ENCODE measurements at places on chromosomes 7 and 10.

- DNase-seq: no peak
These were observed 650.2 kb downstream of the INHBA start for GRCh38 chr7:41052736-41053135.

- DNase-seq: no peak
These were observed 942.9 kb downstream of the NRG3 start for GRCh38 chr10:82817676-82818422.

GRCh38 chr10:92891885-92892690, 43.8 kb downstream of the EXOC6 start:
- DNase-seq: no peak

DNA sequence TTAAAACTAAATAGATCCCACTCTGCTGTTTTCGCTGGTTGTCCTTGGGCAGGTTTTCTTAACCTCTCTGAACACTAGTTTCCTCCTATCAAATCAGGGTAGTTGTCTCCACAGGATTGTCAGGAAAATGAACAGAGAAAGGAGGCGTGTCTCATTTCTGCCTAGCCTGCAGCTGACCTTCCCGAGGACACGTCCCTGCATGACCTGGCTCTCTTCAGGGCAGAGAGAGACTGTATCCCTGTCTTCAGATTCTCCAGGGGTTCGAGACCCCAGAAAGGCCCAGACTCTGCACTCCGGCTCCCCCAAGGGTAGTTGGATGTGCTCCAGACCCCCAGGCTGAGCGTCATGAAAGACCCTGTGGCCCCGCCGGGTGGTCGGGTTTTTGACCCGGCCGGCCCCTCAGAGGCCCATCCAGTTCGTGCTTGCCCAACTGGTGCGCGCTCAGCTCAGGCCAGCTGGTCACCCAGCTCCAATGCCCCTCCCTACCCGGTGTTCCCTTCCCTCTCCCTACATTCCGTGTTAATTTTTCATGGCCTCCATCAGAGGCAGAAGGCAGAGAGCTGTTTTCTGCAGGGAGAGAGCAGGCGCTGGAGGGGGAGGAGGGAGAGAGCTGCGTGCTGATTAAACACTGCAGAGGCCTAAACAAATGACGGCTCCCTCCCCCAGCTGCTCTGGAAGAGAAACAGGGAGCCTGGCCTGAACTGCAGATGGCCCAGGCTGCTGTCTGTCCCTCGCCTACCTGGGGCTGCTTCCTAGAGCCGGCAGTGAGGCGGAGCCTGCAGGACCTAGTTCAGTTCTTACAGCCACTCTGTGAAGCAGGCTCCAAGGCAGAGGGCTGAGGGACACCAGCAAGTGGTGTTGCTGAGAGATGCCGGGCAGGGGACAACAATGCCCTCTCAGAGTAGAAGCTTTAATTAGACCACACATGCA, 86.2 kb upstream of the PPIF start:
- DNase-seq: no peak

DNA sequence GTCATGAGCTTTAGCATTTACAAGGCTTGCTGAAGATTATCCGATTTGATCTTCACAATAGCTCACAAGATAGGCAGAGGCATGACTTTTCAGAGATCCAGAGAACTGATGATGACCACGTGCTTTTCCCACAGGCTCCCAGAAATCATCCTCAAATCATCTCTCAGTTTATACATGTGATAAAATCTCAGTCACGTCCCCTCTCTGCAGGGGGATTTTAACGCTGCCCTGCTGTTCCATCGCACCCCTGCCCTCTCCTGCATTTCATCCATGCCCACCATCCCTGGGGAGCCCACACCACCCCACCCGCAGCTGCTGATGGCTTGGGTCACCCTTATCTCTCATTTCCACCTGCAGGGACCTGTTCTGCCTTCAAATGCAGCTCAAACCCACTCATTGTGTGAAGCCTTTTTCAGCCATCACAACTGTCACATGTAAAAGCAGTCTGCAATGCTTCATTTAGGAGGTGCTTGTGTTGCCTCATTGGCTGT, 141.8 kb downstream of the DIP2C start:
- DNase-seq: no peak

DNA sequence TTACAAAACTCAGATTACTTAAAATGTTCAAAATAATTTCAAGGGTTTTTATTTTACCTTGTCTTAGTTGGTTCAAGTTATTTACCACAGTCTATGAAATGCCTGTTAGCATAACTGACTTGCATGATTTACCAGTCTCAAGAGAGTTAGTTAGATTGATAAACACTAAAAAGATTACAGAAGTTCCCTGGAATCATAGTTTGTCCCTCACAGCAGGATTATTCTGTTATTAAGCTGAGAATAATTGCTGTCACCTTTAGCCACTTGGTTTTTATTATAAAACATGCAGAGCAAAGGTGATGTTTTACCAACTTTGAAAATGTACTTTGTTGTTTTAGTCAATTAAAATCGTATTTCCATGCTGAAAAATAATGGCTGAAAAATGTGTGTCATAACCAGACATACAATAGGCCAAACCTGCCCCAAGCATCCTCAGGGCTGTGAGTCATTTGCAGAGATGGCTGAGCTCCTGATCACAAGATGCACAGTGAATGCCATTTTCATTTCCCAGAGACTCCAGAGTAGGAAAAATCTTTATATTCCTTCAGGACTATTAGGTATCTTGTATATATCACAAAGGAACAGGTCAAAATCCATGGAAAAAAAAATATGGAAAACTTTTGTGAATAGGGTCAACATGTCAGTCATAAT, 87.8 kb upstream of the DKK1 start:
- DNase-seq: no peak

- no peak for DNase-seq
These were observed 28.2 kb downstream of the STRIP2 start for GRCh38 chr7:129462420-129462819.

- no peak for DNase-seq
These were observed 77.5 kb upstream of the PHYHIPL start for GRCh38 chr10:59098831-59099452.
